Thyroid gland (tissue), 4 donors: ENCODE measurements at places on chromosomes 5 and 9.

GRCh38 chr9:6977761-6978160 lies 220.0 kb downstream of the KDM4C start:
- H3K27ac ChIP-seq = no peak overlapping the region
- no peak overlapping the region for H3K4me3 ChIP-seq
- no peaks in the 10 kb centered on the region for H3K27me3 ChIP-seq
- no peaks in the 10 kb centered on the region for H3K36me3 ChIP-seq
- no peak for DNase-seq

GRCh38 chr5:178216088-178216534 lies 11.8 kb downstream of the HNRNPAB start:
- H3K27me3 ChIP-seq = no peaks in the 10 kb centered on the region
- DNase-seq = no peak
- H3K36me3 ChIP-seq = peaks cover 50% of the 10 kb centered on the region
- no peak overlapping the region for H3K27ac ChIP-seq

GRCh38 chr5:505951-506525 lies 18.2 kb downstream of the SLC9A3 start:
- H3K4me3 ChIP-seq = no peak overlapping the region
- H3K27me3 ChIP-seq = no peaks in the 10 kb centered on the region
- H3K36me3 ChIP-seq = no peaks in the 10 kb centered on the region
- H3K4me1 ChIP-seq = no peaks in the 10 kb centered on the region

DNA sequence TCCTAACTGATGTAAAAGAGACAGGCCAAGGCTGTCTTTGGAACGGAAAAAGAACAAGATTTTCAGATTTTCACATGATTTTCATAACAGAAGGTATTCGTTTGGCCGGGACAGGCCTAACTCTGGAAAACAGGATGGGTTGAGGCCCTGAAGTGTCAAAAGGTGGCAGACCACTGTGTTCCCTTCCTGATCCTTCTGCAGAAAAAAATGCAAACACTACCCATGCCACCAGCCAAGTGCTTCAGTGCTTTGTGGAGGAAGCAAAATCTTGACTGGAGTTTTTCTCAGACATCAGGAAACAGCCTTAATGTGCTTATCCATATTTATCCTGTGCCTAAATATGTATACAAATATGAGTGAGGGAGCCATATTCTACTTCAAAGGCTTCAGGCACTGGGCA lies 113.5 kb upstream of the IL6ST start:
- no peak overlapping the region for H3K4me3 ChIP-seq
- no peak for DNase-seq
- no peaks in the 10 kb centered on the region for H3K36me3 ChIP-seq
- no peak overlapping the region for H3K27ac ChIP-seq
